ENCODE measurements at places on chromosomes 4 and X.

DNA sequence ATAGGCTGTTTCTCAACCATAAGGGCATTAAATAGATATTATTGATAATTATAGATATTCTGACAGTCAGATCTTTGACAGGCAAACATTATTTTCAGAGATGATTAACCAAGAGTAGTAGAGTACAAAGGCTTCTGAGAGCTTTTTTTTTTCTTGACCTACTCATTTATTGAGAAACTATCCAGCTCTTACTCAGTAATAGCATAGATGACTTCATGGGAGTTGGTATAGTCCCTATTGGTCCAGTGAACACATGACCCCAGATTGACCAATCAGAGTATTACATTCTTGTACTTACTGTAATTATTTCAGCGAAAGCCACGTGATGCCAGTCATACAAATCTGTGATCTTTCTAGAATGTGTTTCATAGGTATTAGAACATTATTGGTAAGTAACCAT lies 508.7 kb downstream of the FSTL5 start:
- DNase-seq = no peak

- DNase-seq = peak; percentile 12
Observed at GRCh38 chr4:21469438-21470300, 478.9 kb downstream of the KCNIP4 start.

DNA sequence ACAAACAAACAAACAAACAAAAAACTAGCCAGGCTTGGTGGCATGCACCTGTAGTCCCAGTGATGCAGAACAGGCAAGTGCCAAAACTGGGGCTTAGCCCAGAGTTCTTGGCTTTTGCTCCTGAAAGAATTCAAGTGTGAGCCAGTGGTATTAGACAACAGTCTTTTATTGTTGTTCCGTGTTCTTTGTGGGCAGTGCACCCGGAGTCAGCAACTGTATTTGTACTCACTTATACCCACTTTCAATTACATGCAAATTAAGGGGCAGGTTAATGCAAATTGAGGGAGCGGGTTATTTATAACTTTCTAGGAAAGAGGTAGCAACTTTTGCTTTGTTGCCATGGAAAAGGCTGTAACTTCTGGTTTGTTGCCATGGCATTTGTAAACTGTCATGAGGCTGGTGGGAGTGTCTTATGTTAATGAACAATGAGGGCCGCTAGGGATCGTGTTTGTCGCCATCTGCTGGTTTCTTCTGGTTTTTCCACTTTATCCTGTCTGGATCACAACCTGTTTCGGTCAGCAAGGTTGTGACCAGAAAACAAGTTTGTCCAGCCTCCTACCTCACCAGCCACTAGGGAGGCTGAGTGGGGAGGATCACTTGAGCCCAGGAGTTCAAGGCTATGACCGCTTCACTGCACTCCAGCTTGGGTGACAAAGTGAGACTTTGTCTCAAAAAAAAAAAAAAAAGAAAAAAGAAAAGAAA lies 88.8 kb upstream of the ESX1 start:
- peak; percentile 24 for DNase-seq

DNA sequence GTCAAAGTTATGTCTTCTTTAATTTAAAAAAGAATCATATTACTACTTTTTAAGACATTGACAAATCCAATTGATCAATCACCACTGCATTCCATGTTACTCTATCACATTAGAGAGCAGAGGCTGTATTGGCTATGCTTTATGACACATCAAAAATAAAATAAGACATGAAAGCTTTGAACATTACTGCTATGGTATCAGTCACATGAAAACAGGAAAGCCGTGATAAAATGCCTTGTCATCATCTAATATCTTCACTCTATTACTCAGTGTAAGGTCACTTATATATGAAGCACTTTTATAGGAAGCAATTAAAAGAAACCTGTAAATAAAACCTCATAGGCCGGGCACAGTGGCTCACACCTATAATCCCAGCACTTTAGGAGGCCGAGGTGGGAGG lies 27.7 kb upstream of the CEP135 start:
- DNase-seq = peak; percentile 9

DNA sequence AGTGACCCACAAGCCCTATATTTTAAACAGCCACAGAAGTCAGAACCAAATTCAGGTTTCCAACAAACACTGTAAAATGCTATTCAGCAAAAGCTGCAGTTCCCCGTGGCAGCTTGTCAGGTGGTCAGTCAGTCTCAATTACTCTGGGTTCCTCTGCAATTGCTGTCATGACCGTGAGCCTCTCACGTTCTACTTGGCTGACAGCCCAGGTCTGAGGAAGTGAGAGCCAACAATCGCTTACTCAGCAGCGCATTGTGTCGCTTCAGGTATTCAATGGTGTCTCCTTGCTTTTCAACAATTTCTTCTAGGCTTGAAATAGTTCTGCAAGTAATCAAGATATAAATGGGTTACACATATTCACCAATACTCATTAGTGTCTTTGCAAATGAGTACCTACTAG lies 25.8 kb downstream of the TRIM75 start:
- DNase-seq = peak; percentile 21

DNA sequence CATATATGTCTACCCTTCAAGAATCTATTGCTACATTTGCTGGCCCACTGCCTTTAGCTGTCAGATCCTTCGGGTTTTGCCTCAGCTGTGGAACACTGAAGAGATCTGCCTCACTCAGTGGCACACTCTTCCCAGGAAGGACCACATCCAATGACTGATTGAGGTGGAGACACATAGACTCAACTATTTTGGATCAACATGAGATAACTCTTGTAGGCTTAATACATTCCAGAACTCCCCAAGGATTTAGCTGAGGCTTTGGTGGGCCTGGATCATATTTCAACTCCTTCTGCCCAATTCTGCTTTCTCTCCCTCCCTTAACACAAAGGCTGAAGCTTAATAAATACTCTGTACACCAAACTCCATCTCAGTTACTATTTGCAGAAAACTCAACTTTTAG lies 100.5 kb downstream of the CORIN start:
- DNase-seq = no peak

DNA sequence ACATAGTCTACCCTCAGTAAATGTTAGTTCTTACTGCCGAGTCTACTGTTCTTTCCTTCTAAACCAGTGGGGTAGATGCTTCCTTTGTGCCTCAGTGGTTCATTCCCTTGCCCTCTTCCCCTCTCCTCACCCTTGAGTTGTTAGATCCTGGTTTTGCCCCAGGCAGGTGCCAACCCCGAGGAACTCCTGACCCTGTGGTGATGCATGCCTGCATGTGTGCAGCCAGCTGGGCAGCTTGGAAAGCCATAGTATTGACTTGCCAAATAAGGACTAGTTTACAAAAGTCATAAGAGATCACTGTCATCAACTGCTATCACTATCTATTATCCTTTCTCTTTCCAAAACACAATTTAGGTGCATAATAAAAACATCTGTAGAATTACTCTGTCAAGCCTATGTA lies 50.9 kb downstream of the REPS2 start:
- DNase-seq = no peak
